AG10803 (cell line): ENCODE measurements at places on chromosomes 5 and 9.

DNA sequence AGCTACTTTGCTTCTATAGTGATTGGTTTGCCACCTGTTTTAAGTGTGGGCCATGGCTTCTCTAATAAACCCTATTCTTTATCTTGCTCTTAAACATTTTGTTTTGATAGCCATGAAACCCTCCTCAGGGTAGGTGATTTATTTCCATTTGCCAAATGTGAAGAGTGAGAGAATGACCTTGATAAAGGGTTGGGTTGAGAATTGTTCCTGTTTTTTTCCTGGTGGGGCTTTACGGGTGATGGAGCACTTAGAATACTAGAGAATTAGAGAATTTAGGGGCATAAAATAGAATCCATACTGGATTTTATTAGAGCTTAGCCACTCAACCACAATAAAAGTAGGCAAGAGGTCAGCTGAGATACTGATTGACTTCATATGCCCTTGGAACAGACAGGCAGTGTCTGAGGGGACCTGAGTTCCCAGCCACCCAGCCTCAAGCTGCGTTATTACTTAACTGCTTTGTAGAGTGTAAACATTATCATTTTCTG lies 68.9 kb downstream of the COMMD10 start:
- no peak for DNase-seq

- DNase-seq: no peak
These were observed 11.4 kb downstream of the ZFAND5 start for GRCh38 chr9:72353455-72354116.

DNA sequence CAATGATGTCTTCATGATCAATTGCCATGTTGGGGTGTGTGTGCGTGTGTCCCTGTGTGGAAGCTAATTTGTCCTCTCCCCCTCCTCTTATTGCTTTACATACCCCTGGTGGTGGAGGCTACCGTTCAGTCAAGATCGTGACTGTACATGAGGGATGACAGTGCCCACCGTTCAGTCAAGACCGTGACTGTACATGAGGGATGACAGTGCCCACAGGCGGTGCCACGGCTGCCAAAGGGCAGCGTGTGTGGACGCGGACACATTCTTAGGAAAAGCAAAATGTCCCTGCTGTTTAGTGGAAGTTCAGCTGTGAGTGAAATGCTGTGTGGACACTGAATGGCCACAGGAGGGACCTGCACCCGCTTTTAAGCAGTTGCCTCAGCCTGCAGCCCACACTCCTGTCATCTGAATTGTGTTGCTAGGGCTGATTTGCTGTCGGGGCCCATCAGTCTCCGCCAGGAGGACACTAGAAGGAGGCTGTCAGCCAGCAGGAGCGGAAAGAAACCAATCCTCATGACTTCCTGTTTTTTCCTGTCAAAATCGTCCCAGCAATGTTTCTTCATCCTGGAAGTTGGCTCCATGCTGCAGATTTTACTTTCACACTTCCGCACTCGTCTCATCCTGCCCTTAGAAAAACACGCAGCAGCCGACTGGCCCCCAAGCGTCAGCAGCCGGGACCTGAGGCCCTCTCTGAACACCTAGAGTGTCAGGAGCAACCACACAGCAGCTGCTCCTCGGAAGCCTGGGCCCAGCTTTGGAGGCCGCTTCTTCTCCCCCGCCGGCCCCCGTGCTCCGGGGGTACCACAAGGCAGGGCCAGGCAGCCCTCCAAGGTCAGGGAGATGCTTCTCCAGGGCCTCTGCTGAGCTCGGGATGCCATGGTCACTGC lies 9.1 kb downstream of the OR2V1 start:
- no peak for DNase-seq

DNA sequence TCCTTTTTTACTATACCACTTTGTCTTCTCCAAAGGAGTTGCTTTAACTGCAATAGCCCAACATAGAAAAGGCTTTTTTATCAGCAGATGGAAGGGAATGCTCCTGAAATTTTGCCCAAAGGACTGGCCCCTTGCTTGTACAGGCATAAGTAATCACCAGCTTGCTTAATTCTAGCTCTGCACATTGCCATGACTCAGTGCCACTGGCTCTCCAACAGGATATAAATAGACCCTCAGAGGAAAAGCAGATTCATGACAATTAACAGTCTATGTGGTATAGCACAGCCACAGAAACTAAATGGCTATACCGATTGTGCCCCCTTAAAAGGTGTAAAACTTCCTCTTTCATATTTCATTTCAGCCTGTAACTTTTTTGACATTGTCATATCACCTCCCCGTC lies 227.0 kb downstream of the ZNF608 start:
- peak; percentile 80 for DNase-seq

DNA sequence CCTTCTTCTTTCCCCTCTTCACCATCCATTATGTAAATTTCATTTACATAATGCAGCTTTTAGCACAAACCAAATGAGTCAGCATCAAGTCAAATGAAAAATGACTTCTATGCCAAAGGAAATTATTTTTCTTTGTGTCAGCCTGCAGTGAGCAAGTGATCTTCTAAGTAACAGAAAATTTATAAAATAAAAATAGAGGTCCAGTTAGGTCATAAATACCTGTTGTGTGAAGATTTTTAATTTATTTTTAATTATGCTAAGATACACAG lies 16.7 kb upstream of the THG1L start:
- DNase-seq: no peak

GRCh38 chr9:33139421-33140228 lies 27.5 kb downstream of the B4GALT1 start:
- peak; percentile 97 for DNase-seq

DNA sequence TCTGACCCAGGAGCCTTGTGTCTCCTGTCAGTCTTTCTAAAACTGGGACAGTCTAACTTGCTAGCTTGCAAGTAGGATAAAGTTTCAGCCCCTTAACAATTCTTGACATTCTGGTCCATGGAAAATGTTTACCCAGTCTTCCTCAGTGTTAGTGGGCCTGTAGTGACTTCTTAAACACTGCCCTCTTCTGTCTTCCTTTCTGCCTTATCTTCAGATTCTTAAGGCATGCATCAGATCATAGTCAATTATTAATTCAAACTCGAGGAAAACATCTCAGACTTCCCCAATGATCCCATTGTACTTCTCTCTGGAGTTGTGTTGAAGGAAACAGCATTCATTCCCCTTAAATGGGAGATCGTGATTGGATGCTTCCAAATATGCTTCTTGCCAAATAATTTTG lies 1199.8 kb downstream of the DTWD2 start:
- no peak for DNase-seq

DNA sequence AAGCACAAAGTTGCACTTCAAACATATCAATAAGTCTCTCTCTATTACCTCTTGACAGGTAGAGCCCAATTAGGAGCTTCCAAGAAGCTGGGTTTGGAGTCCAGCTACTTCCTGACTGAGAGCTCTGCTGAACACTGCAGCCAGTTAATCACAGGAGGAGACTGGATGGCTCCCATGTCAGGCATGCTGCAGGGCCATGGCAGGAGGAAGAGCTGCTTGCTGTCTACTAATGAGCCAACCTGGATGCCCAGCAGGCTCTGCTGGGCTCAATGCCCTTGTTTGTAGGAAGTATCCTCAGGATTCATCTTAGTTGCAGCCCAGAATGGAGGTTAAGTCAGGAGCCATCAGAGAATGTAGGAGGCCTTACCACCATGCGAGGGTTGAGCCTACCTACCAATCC lies 91.9 kb downstream of the TMEM215 start:
- DNase-seq: no peak

GRCh38 chr5:12861886-12862654 lies 957.8 kb upstream of the CTNND2 start:
- no peak for DNase-seq

- peak; percentile 58 for DNase-seq
These were observed 119.9 kb downstream of the KDM4C start for GRCh38 chr9:6877671-6878161.

DNA sequence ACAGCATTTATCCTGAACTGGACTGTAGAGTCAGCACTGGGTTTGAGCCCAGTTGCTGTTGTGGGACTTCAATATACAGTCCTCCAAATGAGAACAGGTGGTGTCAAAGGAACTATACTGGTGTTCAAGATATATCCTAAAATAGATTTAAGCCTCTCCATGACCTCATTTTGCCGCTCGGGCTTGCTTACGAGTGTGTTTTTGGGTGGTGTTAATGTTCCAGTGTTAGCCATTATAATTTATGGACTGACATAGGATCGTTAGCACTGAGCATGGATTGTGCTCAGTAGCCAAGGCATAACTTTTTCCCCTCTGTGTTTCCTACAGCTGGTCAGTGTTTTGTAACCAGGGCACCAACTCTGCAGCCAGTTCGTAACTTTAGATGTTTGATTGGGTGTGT lies 306.6 kb downstream of the SPATA31D1 start:
- DNase-seq: no peak

DNA sequence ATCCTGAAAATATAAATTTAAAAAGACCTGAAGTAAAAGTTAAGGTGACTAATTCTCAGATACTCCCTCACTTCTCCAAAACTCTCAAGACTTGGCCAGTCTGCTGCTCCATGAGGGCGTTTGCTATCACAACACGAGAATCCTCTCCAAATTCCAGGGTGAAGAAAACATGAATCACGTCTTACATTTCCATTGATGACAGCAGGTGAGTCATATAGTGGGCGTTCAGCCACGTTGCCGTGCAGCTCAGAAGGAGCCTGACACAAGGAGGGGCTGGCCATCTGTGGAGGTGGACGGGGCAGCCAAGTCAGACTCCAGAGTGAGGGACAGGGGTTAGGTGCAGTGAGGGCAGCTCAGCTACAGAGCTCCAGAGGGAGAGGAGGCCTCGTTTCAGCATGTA lies 555.1 kb upstream of the ADAMTS16 start:
- DNase-seq: peak; percentile 41

DNA sequence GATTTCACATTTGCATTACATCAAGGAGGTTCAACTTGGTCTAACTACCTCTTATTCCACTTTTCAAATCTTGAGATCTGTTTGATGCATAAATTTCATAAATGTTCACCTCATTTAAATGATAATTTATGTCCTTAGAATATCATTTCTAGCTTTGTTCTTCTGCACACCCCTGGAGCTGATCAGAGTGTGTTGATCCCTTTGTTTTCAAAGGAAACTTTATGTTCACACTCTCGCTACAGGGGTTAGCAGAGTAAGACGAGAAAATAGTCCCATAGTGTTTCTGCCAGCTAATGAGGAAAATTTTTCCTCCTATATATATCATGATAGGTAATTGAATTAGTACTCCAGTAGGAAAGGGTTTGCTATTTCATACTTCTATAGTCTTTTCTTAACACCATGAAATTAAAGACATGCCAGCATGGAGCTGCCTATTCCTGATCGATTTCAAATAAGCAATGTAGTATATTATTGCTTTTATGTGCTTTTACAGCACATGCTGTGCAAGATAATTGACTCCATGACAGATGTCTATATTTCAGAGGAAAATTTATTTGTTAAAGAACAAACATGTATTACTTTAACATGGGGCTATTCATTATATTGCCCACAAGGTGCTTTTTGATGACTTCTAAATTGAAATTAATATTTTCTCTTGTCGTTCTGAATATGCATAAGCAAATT lies 4.8 kb upstream of the PAM start:
- no peak for DNase-seq

DNA sequence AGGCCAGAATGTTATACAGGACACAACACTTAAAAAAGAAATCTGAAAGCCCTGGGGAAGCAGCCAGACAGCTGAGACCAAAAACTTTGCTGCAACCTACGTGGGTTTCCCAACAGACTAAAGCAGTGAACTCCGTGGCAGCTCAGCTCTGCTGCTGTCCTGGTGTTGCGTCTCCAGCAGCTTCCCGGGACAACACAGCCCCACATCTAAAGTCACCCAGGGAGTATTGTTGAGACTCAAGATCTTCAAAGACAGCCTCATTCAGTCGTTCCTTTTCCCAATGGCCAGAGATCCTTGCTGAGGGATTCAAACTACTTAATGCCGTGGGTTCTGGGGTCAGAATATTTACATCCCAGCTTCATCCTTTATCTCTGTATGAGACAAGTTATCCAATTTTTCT lies 125.8 kb downstream of the MED10 start:
- no peak for DNase-seq

DNA sequence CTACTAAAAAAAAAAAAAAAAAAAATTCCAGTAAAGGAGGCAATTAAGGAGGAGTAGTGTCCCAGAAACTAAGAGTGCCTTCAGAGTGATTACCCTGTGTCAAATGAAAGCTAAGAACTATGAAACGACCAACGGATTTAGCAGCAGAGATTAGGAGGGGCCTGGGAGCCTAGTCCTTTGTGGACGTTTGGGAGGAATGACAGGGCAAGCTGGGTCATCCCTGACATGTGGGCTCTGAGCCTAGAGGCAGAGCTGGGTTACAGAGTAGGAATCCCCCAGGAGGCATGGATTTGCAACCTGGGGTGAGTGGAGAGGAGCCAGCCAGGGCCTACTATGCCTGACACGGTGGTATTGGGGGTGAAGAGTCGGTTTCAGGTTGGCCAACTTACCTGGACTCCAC lies 4.3 kb upstream of the ARID3C start:
- DNase-seq: no peak

DNA sequence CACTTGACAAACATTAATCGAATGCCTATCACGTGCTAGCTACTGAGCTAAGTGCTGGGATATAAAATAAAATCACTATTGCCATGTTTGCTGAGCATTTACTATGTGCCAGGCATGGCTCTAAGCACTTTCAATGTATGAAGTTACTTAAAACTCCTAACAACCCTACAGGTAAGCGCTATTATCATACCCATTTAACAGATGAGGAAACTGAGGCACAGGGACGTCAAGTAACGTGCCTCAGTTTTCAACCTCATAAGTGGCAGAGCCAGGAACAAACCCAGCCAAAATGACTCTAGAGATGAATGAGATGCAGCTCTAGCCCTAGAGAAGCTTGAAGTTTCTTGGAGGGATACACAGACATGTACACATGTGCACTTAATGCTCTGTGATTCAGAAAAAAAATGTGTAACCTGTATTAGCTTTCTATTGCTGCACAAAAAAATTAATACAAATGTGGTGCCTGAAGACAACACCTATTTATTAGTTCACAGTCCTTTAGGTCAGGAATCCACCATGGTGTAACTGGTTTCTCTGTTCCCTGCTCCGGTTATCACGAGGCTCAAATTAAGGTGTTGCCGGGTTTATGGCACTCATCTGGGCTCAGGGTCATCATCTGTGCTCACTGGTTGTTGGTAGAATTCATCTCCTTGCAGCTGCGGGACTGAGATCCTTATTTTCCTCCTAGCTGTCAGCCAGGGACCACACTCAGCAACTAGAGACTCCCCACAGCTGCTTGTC lies 33.7 kb downstream of the TTLL11 start:
- no peak for DNase-seq

- peak; percentile 64 for DNase-seq
These were observed 113.9 kb downstream of the DAB2IP start for GRCh38 chr9:121765021-121765950.

DNA sequence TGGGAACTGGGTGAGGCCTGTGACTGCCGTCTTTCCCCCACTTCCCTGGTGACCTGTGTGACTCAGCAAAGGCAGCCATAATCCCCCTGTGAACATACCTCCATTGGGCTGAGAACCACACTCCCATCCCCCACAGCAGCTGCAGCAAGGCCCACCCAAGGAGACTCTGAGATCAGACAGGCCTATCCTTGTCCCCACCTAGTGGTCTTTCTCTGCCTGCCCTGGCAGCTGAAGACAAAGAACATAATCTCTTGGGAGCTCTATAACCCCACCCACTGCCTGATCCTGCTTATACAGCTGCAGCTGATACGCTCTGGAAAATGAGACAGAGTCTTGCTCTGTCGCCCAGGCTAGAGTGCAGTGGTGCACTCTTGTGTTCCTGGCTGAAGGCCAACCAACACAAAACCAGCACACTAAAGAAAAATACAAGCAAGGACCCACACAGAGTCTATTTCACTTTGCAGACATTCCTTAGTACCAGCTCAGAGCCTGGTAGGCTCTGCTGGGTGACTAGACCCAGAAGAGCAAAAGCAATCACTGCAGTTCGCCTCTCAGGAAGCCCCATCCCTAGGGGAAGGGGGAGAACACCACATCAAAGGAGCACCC lies 106.7 kb downstream of the MCTP1 start:
- no peak for DNase-seq

- peak; percentile 92 for DNase-seq
These were observed 89.9 kb upstream of the CLINT1 start for GRCh38 chr5:157948738-157949410.
